Kidney epithelial cell (primary cell): ENCODE measurements at places on chromosomes 11 and 22.

DNA sequence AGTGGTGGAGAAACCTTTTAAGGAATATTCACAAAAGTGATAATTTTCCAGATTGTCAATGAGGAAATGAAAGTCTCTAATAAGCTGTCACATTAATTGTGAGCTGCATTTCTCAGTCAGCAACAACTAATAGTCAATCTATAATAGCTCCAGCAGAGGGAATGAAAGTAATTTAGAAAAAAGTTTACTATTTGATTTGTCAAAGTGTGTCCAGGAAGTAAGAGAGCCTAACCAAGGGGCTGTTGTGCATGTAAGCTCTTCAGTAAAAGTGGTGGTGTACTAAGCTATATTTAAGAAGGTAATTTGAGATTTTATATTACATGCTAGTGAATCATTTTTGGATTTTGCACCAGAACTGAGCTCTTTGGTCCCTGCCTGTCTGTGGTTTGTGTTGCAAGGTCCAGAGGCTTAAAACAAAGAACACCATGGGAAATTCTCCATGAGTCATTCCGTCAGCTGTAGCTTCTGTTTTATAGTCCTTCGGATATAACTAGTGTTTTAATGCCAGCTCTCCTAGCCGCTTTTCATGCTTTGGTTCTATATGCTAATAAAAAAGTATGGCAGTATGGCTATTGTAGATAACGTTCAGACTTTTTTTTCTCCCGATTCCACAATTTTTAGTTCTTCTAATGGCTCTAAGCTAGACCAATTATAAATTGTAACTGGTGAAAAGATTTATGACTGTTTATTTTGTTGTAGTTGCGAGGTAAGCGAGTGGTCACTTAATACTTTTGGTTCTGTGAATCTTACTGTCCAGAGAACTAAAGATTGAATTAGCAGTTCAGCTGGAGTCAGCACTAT lies 64.6 kb downstream of the ARHGEF12 start:
- DNase-seq, result peak; percentile 96

DNA sequence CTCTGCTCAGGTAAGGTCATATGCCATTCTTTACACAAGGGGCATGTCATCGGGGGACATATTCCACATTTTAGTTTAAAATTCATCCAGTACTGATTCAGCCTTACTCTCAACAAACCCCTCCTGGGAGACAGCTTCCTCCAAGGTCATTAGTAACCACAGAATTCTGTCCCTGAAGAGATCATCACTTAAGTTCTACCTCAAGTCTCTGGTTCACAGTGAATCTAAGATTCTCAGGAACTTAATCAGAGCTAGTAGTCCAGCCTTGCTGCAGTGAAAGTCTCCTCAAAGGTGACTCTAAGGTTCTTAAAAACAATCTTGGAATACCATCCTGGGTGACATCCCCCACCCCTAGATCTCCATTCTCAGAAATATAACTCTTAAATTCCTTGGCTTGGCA lies 18.9 kb upstream of the GDPD4 start:
- DNase-seq, result no peak

DNA sequence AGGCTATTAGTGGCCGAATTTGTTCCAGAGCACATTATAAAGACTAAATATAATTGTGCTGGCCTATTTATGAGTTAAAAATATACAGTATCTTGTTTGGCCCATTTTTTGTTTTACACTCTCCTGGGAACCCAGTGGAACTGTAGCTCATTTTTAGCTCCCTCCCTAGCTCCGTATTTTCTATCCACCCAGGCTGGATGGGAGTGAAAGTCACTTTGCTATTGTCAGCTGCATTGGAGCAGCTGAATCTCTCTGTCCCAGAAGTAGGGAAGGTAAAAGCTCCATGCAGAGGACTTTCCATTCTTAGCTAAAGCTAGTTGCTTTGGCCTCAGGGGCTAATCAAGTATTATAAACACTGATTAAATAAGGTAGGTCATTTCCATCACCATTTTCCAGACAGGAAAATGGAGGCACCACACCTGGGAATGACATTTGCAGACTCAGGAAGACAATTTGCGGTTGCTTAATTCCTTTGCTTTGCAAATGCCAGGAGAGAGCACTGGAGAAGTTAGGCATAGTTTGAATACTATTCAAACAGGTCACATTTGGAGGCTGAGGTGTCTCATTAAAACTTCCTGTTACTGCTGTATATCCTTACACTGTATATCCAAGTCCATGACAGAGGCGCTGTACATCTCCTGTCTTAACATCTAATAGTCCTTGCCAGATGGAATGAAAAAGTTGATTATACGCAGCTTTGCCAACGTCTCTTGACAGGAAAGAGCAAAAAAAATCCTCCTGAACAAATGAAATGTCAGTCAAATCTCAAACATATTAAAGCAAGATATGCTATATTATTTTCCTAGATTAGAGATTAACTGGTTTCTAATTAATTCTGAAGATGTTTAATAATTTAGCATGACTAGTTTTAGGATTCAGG lies 338.1 kb upstream of the KIRREL3 start:
- no peak for DNase-seq

DNA sequence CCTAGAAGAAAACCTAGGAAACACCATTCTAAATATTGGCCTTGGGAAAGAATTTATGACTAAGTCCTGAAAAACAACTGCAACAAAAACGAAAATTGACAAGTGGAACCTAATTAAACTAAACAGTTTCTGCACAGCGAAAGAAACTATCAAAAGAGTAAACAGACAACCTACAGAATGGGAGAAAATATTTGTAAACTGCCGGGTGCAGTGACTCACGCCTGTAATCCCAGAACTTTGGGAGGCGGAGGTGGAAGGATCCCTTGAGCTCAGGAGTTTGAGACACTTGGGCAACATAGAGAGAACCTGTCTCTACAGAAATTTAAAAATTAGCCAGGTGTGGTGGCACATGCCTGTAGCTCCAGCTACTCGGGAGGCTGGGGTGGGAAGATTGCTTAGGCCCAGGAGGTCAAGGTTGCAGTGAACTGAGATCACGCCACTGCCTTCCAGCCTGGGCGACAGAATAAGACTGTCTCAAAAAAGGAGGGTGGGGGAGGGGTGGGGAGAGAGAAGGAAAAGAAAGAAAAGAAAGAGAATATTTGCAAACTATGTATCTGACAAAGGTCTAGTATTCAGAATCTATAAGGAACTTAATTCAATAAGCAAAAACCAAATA lies 14.0 kb downstream of the OR2AT4 start:
- no peak for DNase-seq

- no peak for DNase-seq
These were observed 263.0 kb downstream of the OPCML start for GRCh38 chr11:133269267-133269666.

- no peak for DNase-seq
These were observed 1227.2 kb downstream of the JRKL start for GRCh38 chr11:97617031-97617430.

GRCh38 chr11:122882857-122883645 lies 492 bp downstream of the JHY start:
- DNase-seq, result peak; percentile 31

- DNase-seq, result no peak
These were observed 3.6 kb upstream of the TBC1D22A start for GRCh38 chr22:46758867-46759290.

GRCh38 chr11:119712459-119713358 lies 16.3 kb downstream of the NECTIN1 start:
- no peak for DNase-seq

- DNase-seq, result no peak
These were observed 327 bp upstream of the MED17 start for GRCh38 chr11:93783765-93784144.

- no peak for DNase-seq
These were observed 33.2 kb downstream of the PAK1 start for GRCh38 chr11:77440678-77441077.

GRCh38 chr11:67013511-67014045 lies 9.4 kb upstream of the SYT12 start:
- DNase-seq, result no peak

DNA sequence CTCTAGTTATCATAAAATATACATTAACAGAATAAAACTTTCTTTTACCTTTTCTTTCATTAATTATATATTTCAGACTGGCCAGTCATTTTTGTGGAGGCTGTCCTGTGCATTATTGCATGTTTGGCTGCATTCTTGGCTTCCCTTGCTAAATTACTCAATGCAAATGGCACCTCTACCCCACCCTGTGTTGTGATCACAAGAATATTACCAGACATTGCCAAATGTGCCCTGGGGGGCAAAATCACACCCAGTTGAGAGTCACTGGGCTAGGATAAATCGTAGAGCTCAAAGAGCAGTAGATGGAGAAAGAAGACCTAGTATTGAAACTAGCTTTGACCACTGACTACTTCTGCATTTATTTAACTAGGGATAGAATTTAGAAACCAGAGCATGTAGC lies 1257.8 kb upstream of the TENM4 start:
- no peak for DNase-seq

- DNase-seq, result no peak
These were observed 50.5 kb upstream of the LRRC55 start for GRCh38 chr11:57131080-57131790.

- DNase-seq, result no peak
These were observed 858 bp upstream of the APOBEC3A start for GRCh38 chr22:38956551-38956950.

DNA sequence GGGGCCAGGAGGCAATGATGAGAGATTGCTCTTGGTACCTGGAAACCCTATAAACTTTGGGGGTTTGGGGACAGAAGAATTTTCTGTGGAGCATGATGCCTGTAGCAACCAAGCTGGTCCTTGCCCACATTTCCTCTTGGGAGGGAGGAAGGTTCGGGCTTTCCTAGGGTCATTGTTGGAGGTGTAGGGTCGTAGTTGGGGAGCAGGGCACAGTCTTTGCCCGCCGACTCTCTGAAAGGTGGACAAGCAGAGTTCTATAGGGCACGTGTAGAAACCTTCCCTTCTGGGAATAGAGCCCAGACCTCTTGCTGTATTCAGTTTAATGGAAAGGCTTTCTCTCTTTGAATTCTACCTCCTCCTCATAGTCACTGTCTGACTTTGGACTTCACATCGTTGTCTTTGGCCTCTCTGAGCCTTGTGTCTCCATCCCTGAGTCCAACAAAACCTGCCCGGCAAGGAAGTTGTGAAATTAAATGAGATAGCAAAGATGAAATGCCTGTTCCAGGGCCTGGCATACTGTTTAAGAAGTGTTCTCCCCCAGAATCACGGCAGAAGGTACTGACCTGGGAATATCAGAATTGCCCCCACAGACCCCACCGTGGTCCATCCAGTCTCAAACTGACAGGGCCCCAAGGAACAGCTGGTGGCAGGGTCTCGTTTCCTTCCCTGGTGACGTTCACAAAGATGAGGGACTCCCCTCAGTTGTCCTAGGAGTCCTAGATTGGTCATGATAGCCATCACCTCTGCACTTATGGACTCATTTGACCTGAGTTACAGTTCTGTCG lies 1.6 kb downstream of the PRDM11 start:
- no peak for DNase-seq

- no peak for DNase-seq
These were observed 70.2 kb upstream of the PPARA start for GRCh38 chr22:46079861-46080821.

DNA sequence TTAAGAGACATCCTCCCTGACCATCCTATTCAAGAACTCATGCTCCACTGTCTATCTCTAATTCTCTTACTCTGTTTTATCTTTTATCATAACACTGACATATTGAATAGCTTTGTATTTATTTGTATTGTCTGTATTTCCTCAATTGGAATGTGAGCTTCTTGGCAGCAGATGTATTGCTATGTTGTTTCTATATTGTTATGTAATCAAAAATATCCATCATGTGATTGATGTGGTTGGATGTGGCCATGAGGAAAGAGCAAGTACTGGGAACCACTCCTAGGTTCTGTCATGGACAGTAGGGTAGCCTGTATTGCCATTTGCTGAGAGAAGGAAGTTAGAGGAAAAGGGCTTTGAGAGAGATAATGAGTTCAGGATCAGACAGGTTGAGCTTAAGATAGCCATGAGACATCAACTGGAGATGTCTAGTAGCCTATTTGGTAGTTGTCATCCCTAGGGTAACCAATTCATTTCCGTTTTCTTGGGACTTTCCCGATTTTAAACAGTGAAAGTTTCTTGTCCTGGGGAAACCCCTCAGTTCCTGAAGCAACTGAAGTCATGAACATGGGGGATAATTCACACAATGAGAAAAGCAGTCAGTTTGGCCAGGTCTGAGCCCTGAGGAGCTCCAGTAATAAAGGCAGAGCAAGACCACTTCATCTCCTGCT lies 404.5 kb downstream of the INSC start:
- no peak for DNase-seq

DNA sequence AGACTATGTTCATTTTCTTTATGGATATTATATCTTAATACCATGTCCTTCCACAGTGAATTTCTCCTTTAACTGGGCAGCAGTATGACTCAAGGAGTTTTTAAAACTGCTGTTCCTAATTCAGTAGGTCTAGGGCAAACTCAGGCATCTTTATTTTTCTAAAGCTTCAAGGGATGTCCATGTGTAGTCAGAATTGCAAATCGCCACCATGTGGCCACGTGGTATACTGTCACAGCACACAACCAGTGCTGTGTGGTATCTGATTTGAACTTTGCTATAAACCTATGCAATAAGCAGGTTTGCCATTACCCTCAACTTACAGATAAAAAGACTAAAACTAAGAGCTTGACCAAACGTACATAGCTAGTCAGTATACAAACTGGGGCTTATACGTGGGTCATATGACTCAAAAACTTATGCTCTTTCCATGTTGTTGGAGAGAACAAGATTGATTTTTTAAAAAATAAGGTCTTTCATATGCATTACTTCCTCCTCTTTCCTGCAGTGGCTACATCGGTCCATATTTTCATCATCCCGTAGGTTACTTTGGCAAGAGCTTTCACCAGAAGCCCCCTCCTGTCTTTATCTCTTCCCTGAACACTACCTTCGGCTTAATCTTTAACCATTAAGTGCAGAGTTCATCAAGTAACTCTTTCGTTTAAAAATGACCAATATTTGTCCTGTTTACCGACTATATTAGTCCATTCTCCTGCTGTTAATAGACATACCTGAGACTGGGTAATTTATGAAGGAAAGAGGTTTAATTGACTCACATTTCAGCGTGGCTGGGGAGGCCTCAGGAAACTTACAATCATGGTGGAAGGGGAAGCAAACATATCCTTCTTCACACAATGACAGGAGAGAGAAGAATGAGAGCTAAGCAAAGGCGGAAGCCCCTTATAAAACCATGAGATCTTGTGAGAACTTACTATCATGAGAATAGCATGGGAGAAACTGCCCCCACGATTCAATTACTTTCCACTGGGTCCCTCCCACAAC lies 8.0 kb upstream of the HTATIP2 start:
- DNase-seq, result no peak

DNA sequence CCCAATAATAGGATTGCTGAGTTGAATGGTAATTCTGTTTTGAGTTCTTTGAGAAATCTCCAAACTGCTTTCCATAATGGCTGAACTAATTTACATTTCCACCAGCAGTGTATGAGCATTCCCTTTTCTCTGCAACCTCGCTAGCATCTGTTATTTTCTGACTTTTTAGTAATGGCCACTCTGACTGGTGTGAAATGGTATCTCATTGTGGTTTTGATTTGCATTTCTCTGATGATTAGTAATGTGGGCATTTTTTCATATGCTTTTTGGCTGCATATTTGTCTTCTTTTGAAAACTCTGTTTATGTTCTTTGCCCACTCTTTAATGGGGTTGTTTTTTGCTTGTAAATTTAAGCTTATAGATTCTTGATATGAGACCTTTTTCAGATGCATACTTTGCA lies 97.4 kb downstream of the FDX1 start:
- DNase-seq, result no peak
